Fibroblast of skin of abdomen (primary cell): ENCODE measurements at places on chromosomes 3 and 15.

GRCh38 chr3:140341817-140342403 is 336.0 kb upstream of the TRIM42 start:
- no peak for DNase-seq

GRCh38 chr15:72411544-72411943 is 13.4 kb downstream of the TMEM202 start:
- DNase-seq = no peak

DNA sequence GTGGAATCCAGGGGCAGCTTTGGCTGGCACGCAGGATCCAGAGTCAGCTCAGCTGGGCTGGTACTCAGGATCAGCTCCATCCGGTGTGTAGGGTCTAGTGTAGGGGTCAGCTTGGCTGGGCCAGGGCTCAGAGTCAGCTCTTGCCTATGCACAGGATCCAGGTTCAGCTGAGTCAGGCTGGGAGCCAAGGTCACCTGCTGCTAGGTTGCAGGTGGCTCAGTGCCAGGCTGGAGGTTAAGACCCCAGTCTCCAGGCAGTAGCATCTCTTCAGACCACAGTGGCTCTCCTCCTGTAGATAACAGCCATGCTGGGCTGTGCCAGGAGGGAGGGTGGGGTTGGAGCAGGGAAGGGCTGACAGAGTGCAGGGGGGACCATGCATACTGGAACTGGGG is 1.8 kb downstream of the HYAL3 start:
- DNase-seq = no peak

GRCh38 chr3:14333215-14333614 is 69.2 kb upstream of the SLC6A6 start:
- DNase-seq = no peak

GRCh38 chr3:153087595-153088566 is 74.1 kb upstream of the RAP2B start:
- DNase-seq = peak; percentile 91

DNA sequence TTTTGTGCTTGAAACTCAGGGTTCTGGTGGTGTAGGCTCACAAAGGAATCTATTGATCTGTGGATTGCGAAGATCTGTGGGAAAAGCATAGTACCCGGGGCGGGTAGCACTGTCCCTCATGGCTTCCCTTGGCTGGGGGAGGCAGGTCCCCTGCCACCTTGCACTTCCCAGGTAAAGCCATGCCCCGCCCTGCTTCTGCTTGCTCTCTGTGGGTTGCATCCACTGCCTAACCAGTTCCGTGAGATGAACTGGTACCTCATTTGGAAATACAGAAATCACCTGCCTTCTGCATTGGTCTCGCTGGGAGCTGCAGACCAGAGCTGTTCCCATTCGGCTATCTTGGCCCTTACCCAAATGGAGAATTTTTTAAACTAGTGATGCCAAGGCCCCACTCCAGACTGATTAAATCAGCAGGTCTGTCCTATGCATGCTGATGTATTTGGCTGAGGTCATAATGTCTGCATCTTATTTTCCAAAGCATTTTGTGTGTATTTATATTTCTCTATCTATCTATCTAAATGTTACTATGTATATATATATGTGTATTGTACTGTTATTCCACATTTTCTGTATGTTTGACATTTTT is 65.5 kb upstream of the SLC7A14 start:
- no peak for DNase-seq

DNA sequence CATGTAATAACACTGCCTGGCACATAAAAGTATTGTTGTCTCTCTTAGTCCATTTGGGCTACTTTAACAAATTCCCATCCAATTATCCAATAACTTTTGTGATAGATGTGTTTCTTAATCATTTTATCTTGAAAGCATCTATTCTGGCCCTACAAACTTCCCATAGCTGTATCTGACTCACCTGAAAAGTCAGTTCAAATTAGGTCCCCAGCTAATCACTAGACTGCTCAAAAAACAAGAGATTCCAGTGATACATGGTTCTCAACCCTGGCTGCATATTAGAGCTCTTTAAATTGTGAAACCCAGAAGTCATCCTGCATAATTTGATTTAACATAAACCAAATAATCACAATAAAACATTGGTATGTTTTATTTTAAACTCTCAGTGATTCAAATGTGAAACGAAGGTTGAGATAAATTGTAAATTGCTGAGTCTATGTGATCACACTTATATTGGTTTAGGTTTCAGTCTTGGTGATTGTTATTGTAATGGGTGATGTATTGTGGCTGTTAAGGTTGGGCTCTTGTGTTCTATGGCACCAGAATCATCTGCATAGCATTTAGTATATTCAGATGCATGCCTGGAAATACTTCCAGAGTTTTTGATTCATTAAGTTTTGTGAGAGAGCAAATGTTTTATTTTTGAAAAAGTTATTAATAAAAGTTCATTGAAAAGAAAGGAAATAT is 268.9 kb upstream of the KCNMB2 start:
- DNase-seq = no peak

DNA sequence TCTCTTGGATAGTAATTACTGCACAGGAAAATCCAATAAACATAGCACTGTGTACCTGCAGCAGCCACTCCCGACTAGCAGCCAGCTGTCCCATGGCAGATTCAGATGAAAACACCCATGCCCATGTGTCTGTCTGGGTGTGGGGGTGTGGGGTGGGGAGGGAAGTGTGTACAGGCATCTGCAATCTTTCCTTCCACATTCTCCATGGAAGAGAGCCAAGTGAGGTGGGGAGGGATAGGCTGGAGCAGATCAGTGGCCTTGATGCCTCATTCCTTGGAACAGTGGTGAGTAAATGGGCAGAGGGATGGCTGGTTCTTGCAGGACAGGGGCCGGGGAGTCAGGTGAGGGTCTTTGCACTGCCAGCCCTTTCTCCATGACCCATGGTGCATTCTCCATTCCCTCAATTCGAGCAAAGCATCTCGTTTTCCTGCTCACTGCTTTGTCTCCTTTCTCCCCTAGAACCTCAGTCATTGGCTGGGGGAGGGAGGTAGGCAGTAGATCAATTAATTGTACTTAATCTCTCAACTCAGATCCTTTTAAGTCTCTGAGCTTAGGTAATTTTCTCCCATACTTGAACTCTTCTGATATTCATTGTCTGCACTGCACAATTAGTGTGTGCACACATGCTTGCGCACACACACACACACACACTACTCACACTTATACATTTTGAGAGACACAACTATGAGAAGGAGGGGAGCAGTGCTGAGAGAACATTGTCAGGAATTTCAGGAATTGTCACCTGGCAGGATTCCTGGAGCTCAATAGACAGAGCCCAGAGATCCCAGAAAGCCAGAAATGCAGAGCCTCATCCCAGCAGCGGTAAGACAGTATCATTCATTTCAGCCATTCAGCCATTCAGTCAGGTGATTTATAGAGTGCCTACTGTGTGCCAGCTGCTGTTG is 31.9 kb downstream of the PDIA5 start:
- DNase-seq = peak; percentile 86

DNA sequence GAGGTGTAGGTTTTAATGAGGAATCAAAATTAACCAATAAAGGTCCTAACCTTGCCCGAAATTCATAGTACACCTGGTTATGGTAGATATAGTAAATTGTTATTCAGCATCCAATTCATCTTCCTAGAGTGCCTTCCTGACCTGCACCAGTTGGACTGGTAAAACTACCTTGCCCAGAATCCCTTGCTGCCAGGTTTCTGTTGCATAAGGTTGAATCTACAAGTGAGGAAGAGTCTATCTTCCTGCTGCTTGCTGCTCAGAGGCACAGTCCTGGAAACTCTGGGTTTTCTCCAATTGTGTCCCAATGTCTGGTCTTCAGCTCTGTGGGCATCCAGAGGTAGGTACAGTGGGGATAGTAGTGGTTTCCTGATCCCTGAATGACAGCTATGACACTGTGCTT is 17.3 kb downstream of the CCDC54 start:
- DNase-seq = no peak

GRCh38 chr3:123025642-123026521 is 1.7 kb downstream of the SEMA5B start:
- no peak for DNase-seq

- peak; percentile 59 for DNase-seq
Measured at GRCh38 chr3:12135029-12135657, 23.6 kb downstream of the TIMP4 start.

- DNase-seq = no peak
Measured at GRCh38 chr15:61974759-61975158, 85.5 kb downstream of the VPS13C start.

DNA sequence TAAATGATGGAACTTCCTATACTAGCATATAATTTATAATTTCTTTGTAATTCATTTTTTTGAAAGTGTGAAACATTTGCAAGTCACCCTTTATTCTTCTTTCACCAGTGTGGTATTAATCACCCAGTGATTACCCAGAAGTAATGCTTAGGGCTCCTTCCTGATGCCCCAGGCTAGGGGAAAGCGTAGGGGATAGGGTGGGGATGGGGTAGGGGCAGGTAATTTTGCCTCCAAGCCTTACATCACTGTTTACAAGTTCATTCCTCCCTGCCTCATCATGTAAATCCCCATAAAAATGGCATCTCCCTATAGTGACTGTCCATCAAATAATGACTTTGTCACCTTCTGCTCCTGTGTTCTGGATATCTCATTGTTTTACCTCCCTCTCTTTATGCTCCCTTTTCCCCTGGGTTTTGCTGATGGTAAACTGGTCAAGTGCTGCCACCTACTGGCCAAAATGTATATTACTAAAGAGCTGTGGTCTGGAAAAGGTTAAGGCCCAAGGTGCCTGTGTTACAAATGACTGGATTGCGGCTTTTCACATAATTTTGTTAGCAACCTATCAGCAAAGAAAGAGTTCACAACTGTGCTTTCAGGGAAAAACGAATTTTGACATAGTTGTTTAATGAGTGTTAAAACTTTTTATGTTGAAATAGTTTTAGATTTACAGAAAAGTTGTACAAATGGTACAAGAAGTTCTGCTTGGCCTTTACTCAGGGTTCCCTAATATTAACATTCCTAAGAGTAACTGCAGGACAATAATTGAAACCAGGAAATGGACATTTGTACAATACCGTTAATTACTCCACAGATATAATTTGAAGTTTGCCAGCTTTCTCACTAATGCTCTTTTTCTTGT is 54.7 kb downstream of the ONECUT1 start:
- peak; percentile 67 for DNase-seq

- peak; percentile 10 for DNase-seq
Measured at GRCh38 chr3:129424185-129424841, 4.1 kb downstream of the EFCAB12 start.

- DNase-seq = peak; percentile 95
Measured at GRCh38 chr15:50137330-50137761, 18.3 kb upstream of the ATP8B4 start.

DNA sequence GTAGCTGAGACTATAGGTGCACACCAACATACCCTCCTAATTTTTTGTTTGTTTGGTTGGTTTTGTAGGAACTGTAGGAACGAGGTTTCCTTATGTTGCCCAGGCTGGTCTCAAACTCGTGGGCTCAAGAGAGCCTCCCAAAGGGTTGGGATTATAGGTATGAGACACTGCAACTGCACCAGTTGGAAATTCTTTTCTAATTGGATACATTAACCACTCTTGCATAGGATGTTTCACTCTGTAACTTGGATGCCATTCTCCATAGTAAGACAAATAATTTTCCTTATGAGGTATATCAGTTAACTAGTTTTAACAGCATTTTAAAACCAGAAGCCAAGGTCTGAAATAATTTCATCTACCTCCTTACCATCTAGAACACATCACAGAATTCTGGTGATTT is 6.7 kb upstream of the ALCAM start:
- peak; percentile 51 for DNase-seq

DNA sequence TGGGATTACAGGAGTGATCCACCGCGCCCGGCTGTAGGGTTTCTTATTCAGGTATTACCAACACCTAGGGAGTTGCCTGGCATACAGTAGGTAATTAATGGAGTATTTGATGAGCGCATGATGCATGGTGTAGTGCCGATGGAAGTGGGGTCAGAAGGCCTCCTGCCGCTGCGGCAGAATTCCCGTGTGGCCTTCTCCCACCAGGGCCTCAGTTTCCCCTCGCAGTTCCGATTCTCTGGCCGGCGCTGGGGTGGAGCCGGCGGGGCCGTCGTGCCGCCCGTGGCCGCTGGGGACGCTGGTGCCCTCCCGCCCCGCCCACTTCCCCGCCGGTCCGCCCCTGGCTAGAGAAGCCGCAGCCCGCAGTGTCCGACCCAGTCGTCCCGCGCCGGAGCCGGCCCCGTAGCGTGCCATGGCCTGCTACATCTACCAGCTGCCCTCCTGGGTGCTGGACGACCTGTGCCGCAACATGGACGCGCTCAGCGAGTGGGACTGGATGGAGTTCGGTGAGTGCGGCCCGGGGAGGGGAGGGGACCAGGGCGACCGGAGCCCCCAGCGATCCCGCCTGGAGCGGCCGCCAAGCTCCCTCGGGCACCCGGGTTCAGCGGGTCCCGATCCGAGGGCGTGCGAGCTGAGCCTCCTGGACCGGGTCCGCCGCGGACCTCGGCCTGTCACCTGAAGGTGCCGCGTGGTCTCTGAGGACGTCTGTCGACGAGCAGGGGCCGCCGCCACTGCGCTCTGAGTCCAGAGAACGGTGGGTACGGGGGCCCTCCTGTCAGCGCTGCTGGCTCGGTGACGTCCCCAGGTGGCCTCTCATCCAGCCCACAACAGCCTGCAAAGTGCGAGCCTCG is at the start of gene IRAK2:
Gene IRAK2 (plus strand): TSS at position 374 of the 848 bp plus-strand sequence. CDS start 36 bp downstream, at position 410.
- peak; percentile 47 for DNase-seq

GRCh38 chr3:160003520-160004128 is 15.0 kb downstream of the IL12A start:
- DNase-seq = peak; percentile 55

- DNase-seq = no peak
Measured at GRCh38 chr3:30583973-30584372, 22.4 kb upstream of the TGFBR2 start.

- no peak for DNase-seq
Measured at GRCh38 chr3:12756635-12757034, 2.4 kb downstream of the TMEM40 start.

- peak; percentile 95 for DNase-seq
Measured at GRCh38 chr3:79019137-79019923, 748.5 kb downstream of the ROBO1 start.

GRCh38 chr3:16514755-16515353 is 1.4 kb upstream of the RFTN1 start:
- DNase-seq = no peak

GRCh38 chr3:49497606-49498005 is 27.5 kb downstream of the DAG1 start:
- DNase-seq = no peak

DNA sequence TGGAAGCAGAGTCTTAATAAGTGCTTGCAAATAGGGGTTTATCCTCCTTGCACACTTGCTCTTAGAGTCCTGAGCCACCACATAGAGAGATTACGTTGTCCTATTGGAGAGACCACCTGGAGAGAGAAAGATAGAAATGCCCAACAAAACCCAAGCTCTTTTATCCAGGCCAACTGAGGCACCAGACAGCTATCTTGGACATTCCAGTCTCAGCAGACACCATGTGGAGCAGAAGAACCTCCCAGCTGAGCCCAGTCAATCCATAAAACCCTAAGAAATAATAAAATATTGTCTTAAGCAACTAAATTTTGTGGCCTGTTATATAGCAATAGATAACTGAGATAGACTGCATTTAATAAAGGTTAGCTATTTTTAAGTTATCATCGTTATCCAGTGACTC is 105.7 kb upstream of the PFN2 start:
- DNase-seq = no peak
